ENCODE measurements at places on chromosomes 13 and 19.

DNA sequence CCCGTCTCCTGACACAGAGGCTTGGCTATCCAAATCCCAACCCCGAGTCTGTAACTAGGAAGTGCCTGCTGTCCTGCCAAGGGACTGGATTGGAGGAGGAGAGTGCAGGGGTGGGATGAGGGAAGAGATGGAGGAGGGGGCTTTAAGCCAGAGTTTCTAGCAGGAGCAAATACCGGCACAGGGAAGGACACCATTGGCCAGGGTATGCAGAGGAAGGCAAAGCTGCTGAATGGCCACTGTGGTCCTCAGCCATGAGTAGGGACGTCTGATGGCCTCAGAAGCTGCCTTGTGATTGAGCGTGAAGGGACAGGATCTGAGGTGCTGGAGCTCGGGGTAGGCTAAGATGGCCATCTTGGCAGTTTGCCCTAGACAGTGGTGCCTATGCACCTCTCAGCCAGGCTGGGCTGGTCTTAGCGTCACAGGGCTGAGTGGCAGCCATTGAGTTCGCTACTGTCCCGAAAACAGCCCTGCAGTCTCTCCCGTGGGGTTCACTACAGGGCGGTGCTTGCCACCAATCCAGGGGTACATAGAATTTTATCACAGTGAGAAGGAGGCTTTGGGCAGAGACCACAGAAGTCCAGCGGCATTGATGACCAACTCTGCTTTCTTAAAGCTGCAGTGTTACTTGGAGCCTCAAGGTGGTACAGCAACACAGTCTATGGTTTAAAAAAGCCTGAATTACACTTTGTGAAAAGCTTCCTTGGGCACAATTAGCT lies 61.8 kb downstream of the AKAP11 start:
- no peaks in the 10 kb centered on the region for H3K4me1 ChIP-seq
- H3K27me3 ChIP-seq, result no peaks in the 10 kb centered on the region
- no peak for DNase-seq

DNA sequence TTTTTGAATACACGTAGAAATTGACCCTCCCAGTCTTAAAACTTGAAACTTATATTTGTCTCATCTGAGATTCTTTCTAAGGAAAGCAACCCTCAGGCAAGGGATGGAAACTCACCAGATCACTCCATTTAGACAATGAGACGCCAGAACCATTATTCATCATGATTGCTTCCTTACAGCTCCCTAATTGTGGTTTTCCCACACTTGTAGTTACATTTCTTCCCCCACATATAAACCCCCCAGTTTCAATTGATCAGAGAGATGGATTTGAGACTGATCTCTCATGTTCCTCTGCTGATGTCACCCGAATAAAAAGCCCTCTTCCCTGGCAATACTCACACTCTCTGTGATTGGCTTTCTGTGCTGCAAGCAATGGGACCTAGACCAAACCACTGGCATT lies 197.9 kb upstream of the STARD13 start:
- no peak for DNase-seq
- H3K27ac ChIP-seq, result no peak overlapping the region
- H3K27me3 ChIP-seq, result no peaks in the 10 kb centered on the region
- no peak overlapping the region for H3K4me3 ChIP-seq

GRCh38 chr13:48167866-48168265 lies 65.1 kb upstream of the ITM2B start:
- DNase-seq, result no peak
- no peaks in the 10 kb centered on the region for H3K36me3 ChIP-seq
- H3K4me3 ChIP-seq, result no peak overlapping the region
- no peak overlapping the region for H3K27ac ChIP-seq
- no peaks in the 10 kb centered on the region for H3K4me1 ChIP-seq
- H3K27me3 ChIP-seq, result no peaks in the 10 kb centered on the region

DNA sequence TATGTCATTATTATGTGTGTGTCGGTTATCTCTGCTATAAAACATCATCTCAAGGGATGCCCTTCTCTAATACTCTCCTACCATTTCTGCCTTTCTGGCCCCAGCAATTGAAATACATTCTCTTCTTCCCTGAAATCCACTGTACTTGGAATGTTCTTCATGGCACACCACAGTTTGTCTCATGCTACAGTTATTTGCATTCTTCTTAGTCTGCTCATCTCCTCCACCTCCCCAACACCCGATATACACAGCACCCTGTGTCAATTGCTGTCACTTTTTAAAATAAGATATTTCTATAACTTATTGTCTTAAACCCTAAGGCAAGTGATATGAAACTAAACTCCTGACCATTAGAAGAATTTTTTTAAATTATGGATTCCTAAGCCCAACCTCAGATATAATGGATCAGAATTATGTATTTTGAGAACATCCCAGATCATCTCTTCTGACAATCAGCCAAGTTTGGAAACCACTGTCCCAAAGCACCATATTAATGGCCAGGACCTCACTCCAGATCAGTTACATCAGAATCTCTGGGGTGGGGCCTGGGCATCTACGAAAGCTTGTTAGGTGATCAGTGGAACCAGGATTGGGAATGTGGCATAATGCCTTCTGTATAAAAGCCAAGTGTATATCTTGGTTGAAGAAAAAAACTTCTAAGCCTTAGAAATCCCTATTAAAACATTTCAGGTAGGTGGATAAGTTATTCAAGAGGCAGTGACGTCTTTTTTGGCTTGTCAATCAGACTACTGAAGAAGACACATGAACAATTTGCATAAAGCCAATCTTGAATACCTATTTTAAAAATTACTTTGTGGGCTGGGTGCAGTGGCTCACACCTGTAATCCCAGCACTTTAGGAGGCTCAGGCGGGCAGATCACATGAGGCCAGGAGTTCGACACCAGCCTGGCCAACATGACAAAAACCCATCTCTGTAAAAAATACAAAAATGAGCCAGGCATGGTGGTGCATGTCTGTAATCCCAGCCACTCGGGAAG lies 30.0 kb upstream of the KBTBD7 start:
- DNase-seq, result no peak
- H3K27ac ChIP-seq, result no peak overlapping the region
- H3K27me3 ChIP-seq, result no peaks in the 10 kb centered on the region
- H3K36me3 ChIP-seq, result no peaks in the 10 kb centered on the region
- no peak overlapping the region for H3K4me3 ChIP-seq

DNA sequence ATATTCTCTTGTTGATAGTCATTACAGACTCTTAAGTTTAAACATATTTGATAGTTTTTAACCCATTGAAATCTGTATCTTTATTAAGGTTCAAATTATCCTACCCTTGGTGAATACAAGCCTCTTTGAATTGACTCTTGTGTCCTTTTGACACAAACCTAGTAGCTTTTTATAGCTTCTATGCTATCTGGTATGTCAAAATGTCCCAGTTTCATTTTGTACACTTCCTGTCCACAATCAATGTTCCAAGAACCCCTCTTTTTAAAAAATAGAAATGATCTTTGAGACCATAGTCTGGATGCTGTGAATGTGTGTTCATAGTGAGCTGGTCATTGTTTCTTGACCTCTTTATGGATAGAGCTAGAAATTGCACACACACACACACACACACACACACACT lies 39.2 kb upstream of the FGF14 start:
- H3K27me3 ChIP-seq, result no peaks in the 10 kb centered on the region
- H3K36me3 ChIP-seq, result no peaks in the 10 kb centered on the region
- no peak overlapping the region for H3K4me3 ChIP-seq
- no peaks in the 10 kb centered on the region for H3K4me1 ChIP-seq

DNA sequence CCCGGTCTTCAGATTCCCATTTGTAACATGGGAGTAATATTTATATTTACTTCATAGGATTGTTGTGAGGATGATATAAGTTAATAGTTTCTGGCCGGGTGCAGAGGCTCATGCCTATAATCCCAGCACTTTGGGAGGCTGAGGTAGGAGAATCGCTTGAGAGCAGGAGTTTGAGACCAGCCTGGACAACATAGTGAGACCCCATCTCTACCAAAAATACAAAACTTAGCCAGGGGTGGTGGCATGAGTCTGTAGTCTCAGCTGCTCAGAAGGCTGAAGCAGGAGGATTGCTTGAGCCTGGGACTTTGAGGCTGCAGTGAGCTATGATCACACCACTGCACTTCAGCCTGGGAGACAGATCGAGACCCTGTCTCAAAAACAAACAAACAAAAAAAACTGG lies 11.2 kb downstream of the CATSPERG start:
- no peak overlapping the region for H3K4me3 ChIP-seq
- no peaks in the 10 kb centered on the region for H3K4me1 ChIP-seq
- no peaks in the 10 kb centered on the region for H3K27me3 ChIP-seq
- no peak for DNase-seq

DNA sequence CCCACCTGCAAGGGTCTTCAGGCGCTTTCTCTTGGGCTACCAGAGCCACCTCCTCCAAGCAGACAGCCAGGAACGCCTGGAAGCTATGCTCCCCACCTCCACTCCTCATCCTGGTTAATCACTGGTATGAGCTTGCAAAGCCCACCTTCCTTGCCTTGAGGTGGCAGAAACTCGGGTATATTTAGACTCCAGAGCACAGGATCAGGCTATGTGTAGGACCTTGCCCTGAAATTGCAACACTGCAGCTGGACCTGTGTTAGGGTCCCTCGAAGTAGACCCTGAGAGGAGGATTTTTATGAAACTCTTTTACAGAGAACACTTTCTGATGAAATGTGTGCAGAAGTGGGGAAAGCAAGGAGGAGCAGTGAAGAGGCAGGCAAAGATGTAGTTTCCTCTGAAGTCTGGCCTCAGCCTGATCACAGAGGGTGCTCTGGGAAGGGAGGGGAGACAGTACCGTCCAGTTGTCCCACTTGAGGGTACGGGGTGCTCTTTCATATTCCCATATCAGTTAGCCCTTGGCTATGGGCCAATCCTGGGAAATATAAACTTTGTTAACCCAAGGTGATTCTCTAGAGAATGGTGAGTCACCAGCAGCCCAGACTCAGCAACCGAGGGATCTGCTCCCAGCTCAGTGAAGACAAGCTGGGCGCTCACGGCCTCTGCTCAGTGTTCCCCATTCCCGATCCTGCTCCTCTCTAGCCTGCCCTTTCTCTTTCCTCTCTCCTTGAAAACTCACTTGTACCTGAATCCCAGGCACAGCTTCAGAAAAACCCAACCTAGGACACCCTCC lies 157.9 kb downstream of the UQCRFS1 start:
- no peaks in the 10 kb centered on the region for H3K4me1 ChIP-seq
- no peak overlapping the region for H3K4me3 ChIP-seq
- no peaks in the 10 kb centered on the region for H3K36me3 ChIP-seq
- H3K27ac ChIP-seq, result no peak overlapping the region

DNA sequence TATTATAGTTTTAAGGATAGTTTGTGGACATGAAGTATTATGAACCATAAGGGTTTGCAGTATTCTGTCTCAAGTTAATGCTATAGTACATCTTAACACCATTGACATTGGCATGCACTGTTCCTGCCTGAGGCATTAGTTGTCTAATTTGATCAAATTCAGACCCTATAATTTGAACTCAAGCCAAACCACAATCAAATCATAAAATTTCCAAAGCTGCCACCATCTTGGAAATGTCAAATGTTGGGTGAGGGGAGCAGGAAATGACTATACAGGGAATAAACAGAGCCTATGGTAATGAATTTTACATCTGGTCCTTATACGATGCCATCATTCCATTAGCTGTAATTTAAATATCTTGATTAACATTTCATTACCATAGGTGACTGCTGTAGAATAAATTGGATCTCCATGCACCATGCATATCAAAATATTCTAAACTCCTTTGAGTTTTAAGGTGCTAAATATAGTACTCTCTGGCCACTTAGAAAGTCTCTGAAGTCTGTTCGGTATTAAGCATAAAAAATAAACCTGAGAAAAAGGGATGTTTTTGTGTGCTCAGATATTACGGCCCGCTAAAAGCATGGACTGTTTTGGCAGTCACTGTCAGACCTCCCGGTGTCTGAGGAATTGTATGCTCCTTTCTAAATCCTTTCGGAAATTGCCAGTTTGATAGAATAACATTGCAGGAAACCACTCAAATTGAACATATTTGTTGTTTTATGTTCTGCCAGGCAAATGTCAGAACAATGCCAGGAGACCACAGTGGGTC lies 257.7 kb downstream of the SPRY2 start:
- no peak overlapping the region for H3K27ac ChIP-seq
- no peaks in the 10 kb centered on the region for H3K4me1 ChIP-seq
- no peak for DNase-seq
- no peak overlapping the region for H3K4me3 ChIP-seq
- no peaks in the 10 kb centered on the region for H3K27me3 ChIP-seq

DNA sequence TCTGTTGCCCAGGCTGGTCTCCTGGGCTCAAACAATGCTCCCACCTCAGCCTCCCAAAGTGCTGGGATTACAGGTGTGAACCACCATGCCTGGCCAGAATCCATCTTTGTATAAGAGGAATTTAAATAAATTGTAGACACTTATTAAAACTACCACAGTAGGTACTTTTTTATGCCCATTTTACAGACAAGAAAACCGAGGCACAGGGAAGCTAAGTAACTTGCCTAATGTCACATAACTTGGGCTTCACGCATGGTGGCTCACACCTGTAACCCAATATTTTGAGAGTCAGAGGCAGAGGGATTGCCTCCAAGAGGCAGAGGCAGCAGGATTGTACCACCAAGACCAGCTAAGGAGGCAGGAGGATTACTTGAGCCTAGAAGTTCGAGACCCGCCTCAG lies 22.7 kb upstream of the CALM3 start:
- no peak for DNase-seq
- H3K36me3 ChIP-seq, result no peaks in the 10 kb centered on the region
- H3K27ac ChIP-seq, result no peak overlapping the region
- H3K27me3 ChIP-seq, result no peaks in the 10 kb centered on the region

- no peak for DNase-seq
- no peak overlapping the region for H3K4me3 ChIP-seq
- H3K36me3 ChIP-seq, result no peaks in the 10 kb centered on the region
- peaks cover 32% of the 10 kb centered on the region for H3K4me1 ChIP-seq
- H3K27me3 ChIP-seq, result peaks cover 49% of the 10 kb centered on the region
- no peak overlapping the region for H3K27ac ChIP-seq
Observed at GRCh38 chr13:99977334-99977911, 4.2 kb upstream of the ZIC2 start.

GRCh38 chr13:87130423-87130822 lies 540.7 kb upstream of the SLITRK5 start:
- no peak overlapping the region for H3K27ac ChIP-seq
- H3K4me1 ChIP-seq, result no peaks in the 10 kb centered on the region
- H3K36me3 ChIP-seq, result no peaks in the 10 kb centered on the region
- no peak for DNase-seq
- no peak overlapping the region for H3K4me3 ChIP-seq

Measured in uterus (tissue), 4 donors.